ENCODE measurements at places on chromosomes 3 and 15.

GRCh38 chr3:78610462-78611125 lies 1157.2 kb downstream of the ROBO1 start:
- DNase-seq: no peak

DNA sequence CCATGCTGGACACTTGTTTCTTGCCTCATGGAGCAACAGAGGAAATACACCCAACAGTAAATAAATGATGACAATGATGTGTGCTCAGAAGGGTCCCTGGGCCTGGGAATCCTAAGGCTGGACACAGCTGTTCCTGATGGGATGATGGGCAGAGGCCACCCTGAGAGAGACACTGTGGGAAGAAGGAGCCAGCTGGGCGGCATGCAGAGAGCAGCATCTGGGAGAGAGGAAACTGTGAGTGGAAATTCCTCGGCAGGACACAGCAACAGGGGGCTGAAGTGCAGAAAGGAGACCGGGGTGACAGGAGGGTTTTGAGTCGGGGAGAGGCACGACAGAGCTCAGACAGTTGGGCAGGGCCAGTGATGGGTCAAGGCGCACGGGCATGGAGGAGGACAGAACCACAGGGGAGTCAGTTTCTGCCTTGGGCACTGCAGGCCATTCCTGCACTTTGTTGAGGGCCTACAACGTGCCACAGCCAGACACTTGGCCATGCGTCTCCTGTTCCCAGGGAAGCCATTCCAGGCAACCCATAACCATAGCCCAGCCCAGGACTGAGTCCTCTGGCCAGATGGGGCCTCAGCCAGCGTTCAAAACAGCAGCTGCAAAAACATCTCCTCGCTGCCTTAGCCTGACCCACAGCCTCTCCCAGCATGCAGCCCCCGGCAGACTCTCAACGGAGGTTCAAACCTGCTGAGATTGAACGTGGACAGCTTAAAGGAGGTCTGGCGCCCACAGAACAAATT lies 36.7 kb upstream of the SLC6A1 start:
- no peak for DNase-seq

GRCh38 chr3:56763233-56763632 lies 38.5 kb downstream of the ARHGEF3 start:
- no peak for DNase-seq

- DNase-seq: no peak
These were observed 278.6 kb downstream of the ZNF621 start for GRCh38 chr3:40803311-40803710.

DNA sequence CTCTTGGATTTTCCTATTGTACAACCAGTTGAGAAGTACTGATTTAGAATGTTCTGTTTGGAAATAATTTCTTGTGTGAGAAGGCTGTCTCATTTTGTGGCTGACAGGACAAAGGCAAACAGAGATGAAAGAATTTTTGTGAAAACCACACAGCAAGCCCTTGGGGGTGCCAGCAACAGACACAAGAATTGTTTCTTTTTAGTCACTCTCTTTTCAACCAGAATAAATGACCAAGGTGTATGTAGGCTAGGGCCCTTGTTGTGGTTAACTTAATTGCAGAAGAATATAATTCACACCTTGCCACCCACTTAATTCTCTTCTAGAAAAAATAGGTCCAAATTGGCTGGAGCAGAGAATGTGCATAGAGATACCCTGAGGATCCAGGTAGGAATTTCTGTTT lies 329.4 kb upstream of the TBC1D5 start:
- DNase-seq: no peak

DNA sequence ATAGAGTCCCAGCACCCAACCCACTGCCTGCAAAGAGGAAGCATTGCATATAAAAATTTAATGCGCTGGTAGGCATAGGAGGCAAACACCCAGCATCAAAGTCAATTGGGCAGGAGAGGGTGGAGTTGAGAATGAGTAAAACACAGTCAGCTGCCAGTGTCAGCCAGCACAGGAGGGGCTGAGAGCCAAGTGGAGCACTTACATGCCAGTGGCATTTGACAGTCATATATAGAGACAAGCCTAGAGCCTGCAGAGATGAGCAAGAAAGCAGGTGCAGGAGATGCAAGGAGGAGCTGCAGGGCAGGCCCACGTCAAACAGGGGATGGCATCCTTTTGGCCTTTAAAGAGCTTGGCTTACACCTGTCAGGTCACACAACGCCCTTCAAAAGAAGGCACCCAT lies 27.6 kb upstream of the ZFAND6 start:
- DNase-seq: no peak

DNA sequence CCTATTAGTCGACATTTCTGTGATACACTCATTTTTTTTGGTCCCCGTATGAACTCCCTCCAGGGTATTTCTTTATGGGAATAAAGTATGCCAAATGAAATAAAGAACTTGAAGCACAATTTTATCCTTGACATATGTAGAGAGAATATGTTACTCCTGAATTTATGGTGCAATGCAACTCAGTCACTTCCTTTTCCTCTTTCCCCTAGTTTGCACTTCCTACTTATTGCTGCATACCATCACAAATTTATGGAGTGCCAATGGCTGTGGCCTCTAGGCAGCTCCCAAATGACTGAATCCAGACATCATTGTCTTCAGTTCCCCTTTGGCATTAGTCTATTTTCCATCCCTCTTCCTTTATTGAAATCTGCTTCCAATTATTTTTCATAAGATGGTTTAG lies 403.5 kb downstream of the FHIT start:
- no peak for DNase-seq

GRCh38 chr3:17054301-17054981 lies 169.7 kb downstream of the PLCL2 start:
- no peak for DNase-seq

DNA sequence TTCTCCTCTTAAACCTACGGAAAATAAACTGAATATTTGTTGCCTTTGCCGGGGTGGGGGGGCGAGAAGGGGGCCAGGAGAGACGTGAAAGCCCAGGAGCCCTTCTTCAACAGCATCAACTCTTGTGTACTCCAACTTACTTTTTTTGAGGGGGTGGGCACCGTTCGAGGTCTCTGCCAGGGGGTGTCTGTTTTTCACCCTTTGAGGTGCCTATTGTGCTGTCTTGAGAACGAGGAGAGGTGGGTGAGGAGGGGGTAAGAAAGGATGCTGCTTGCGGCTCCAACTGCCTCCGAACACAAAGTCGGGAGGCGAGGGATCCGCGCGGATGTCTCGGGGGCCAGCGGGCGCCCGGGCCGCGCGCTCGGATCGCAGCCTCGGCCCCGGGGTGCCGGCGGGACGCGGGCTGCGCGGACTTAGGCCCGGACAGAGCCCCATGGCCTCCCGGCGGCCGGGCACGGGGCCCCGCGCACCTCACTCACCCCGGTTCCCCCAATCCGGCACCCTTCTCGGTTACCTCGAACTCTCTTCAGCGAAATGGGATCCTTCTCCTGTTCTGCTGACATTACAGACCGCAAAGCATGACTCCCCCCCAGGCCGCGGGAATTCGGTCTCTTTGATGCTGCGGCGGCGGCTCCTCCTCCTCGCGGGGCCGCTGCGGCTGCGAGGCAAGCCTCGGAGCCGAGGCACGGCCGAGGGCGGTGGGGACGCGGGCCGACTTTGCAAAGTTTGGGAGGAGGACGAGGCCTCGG lies 650 bp downstream of the PYGO1 start:
- no peak for DNase-seq

DNA sequence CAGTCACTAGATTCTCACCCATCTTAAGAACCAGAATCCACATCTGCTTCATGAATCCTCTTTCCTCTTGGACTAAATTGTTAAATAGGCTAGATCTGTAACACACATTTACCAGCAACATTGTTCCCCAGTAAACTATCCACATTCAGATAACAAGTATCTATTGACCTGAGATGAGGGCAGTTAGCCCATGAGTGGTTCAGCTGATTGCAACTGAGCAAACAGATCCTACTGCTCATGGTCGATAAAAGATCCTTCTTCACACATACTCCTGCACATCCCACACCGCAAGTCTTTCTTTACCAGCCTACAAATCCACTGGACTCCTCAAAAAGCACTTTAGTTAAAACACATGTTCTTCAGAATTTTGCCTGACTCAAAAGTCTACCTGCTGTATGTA lies 59.2 kb downstream of the UACA start:
- DNase-seq: no peak

DNA sequence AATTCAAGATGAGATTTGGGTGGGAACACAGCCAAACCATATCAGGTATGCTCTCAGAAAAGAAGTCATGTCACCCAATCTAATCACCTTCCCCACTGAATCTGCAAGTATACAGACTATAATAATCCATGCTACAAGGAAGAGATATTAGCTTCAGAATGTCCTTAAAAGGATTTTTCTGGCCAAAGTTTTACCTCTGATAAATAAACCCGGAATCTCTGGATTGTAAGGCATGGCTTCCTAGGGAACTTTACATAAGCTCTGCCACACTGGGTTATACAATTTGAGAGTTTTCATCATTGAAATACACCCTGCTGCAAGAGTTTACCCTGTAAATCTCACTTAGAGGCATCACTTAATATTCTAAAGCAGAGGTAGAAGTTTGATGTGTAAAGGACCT lies 330.5 kb upstream of the KCNMB2 start:
- no peak for DNase-seq

GRCh38 chr3:44880284-44880683 lies 5.9 kb downstream of the TGM4 start:
- DNase-seq: no peak
